ENCODE measurements at places on chromosomes 4 and X.

DNA sequence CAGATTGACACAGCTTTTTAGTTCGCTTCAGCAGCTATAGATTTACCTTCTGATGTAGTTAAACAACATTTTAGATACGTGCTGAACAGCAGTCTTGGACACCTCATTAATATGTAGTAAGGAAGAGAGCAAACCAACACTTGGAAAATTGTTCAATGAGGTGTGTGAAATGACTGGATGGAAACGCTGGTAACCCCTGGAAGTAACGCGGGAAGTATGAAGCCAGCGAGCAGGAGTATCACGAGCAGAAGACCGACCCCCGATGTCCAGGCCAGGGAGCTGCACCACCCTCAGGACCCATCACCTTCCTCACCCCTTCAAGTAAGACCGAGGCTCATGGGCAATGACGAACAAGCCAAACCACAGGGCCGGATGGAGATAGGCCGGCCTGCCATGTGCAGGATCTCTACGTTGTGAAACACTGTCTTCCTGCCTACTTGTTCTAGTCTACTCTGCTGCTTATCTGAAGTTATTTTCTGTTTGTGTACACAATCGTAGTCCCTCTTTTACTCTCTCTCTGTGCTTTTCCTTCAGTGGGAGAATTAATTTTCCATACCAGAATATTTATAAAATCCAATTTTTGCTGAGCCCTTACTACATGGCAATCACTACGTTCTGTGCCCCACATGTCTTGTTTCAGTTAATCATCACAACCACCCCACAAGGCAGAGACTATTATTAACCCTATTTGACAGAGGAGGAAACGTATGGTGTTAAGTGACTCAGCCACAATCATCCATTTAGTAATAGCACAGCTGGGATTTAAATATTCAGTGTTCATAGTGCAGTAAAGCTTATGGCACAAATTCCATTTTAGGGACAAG, 221.7 kb downstream of the APBB2 start:
- 0 out of 3 replicates have a peak, but pooled peaks have one; percentile 3 for ATAC-seq

GRCh38 chr4:27024805-27025204, 164.2 kb downstream of the STIM2 start:
- no peak for ATAC-seq

DNA sequence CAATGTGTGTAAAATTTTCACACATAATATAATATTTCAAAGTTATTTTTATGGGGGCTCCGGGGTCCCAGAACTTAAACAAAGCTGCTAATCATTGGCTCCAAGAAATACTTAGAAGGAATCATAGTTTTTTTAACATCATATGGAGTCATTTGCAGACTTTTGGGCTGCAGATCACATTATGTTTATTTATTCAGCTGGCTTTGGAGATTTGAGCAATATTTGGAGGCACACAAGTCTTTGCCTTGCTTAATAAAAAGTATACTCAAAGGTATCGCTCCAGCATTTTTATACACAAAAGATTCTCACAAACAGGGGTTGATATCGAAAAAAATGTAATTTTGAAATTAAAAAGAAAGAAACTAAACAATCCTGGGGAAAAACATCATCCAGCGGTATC, 382.5 kb upstream of the TENM3 start:
- ATAC-seq, result no peak

DNA sequence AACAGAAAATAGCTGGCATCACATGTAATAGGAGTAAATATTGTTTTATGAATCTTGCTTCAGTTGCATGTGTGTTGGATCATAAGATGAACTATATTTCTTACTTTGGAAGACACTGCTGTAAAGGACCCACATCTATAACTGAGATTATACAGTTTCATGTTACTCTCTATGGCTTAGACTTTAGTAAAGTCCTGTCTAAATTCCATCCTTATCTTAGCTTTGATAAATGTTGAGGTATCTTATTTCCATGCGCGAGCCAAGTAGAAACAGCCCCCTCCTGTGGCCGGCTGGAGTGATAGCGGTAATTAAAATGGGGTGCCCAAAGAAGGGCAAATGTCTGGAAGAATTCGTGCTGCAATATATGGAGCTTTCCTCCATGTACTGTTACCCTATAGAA, 43.0 kb downstream of the CCDC158 start:
- peak; percentile 77 for ATAC-seq

GRCh38 chr4:98987720-98988119, 7.8 kb upstream of the METAP1 start:
- no peak for ATAC-seq

- ATAC-seq, result no peak
Observed at GRCh38 chrX:1400049-1400448, 8.1 kb upstream of the SLC25A6 start.

- ATAC-seq, result peak; percentile 22
Observed at GRCh38 chrX:114924856-114925255, 92.6 kb downstream of the IL13RA2 start.

DNA sequence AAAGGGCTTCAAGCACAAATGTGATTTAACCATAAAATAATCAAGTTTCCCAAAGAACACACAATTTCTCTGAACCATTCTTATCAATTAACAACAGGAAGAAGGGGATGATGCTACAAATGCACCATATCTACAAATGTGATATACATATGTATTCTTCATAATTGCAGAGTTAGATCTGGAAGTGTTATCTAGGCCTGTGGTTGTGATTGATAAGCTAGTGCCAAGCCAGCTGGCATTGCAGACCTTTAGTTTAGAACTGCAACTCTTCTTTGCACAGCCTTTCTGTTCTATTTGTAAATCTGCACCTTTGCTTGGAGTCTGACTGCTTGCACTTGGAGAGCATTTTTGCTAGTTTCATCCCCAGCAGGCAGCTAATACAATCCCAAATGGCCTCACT, 145.5 kb upstream of the NPY2R start:
- no peak for ATAC-seq

DNA sequence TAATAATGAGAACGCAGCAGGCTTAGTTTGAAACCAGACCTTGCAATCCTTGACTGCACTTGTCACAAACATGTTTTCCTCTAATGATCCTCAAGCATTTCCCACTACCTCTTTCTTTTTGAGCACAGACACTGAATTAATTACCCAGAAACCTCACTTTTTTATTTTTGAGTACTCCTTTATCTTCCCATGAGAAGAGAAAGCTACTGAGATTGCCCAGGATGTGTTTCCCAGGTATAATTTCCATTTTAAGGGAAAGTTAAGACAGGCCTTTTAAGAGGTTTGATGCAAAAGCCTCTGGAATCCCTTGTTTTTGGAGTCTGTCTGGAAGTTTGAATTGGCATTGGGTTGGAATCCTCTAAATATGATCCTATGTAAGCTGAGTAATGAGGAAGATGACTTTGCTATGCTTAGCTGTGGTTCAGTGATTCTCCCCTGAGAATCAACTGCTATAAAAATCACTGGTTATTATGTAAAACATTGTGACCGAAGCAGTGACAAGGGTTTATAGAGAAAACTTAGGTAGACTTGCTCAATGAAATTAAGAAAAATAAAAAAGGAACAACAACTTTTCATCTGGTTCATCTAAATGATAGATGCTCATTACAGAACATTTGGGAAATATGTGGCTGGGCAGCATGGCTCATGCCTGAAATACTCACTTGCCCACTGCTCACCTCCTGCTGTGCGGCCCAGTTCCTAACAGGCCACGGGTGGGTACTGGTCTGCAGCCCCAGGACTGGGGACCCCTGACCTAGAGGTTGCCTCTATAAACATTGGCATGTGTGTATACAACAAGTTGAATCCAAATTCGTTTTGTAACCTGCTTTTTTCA, 10.8 kb upstream of the RHOH start:
- ATAC-seq, result peak; percentile 33

- no peak for ATAC-seq
Observed at GRCh38 chr4:41567186-41567585, 29.2 kb downstream of the LIMCH1 start.

- ATAC-seq, result no peak
Observed at GRCh38 chr4:159006202-159006601, 96.7 kb upstream of the RAPGEF2 start.

GRCh38 chr4:2950221-2950989, 12.8 kb downstream of the NOP14 start:
- ATAC-seq, result no peak

DNA sequence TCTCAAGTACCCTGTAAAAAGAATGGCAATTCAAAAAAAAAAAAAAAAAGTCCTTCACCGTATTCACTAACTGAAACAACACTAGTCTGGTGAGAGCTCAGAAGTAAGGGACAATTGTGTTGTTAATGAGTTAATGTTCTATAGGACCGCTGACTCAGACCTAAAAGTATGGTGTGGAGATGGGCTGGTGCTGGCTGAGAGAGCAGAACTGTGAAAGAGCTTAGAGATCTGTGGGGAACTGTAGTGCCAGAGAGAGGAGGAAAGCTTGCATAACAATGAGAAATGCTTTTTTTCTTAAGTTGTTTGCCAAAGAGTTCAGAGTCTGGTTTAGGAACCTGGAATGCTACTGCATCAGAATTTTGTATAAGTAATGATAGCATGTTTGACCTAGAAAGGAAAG, 65.1 kb downstream of the LHFPL1 start:
- ATAC-seq, result no peak

- ATAC-seq, result peak; percentile 63
Observed at GRCh38 chr4:52641854-52642563, 17.1 kb downstream of the USP46 start.

GRCh38 chrX:79477691-79478090, 110.6 kb upstream of the ITM2A start:
- ATAC-seq, result no peak

- ATAC-seq, result no peak
Observed at GRCh38 chr4:125434136-125434535, 119.4 kb downstream of the FAT4 start.

GRCh38 chrX:68808686-68809357, 20.0 kb upstream of the EFNB1 start:
- peak; percentile 81 for ATAC-seq

GRCh38 chr4:162229670-162230069, 65.9 kb upstream of the FSTL5 start:
- no peak for ATAC-seq

DNA sequence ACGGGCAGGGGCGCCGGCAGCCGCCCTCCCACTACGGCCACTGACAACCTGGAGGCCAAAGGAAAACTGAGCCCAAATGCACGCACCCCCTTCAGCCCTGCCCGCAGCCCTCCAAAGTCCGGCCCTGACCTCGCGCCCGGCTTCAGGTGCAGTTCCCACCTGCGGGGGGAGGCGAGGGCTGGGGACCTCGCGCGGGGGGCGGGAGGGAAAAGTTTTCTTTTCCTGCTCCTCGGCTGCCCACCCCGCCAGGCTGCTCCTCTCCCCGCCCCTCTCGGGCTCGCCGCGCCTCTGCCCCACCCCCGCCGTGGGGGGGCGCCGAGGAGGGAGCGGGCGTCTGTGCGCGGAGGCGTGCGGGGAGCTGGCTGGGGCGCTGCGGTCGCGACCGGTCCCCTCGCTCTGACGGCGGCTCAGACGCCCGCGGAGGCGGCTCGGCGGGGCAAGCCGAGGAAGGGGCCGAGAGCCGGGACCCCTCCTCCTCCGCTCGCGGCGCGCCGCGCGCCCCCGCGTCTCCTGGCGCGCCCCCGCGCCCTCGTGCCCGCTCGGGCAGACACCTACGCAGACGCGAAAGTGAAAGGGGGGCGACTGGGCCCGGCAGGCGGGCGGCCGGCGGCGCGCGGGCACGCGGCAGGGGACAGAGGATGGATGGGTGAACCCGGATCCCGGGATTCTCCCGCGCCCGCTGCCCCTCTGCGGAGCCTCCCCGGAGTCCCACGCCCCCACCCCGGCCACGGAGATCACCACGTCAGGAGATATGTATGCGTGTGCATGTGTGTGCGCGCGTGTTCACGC, 3.1 kb upstream of the NR3C2 start:
- no peak for ATAC-seq

DNA sequence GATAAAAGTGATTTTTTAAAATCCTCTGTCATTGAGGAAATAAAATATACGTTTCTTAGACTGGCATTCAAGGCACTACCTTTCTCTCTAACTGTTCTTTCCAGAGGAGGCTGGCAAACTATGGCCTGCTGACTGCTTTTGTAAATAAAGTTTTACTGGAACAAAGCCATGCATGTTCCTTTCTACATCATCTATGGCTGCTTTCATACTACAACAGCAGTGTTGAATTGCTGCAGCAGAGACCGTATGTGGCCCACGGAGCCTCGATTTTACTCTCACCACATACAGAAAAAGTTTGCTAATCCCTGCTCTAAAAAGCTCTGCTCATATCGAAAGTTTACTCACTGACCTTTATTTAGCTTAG, 20.2 kb downstream of the SETD7 start:
- no peak for ATAC-seq
